T-helper 22 cell (primary cell): ENCODE measurements at places on chromosomes 6 and 20.

DNA sequence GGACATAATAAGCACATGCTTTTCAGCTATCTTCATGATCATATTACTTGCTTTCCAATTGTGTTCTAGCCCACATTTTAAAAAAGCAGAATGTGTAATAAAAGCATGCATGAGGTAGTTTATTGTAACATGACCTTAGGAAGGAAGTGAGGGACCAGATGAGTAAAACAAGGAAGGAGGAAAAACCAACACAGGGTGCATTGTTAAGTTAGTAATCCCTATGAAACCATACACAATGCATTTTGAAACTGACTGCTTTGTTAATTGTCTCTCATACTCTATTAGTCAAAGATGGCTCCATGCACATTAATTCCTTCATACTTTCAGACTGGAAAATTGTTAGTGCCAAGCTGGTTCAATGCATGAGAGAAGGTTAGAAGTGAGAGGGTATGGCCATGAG lies 37.7 kb upstream of the CENPW start:
- no peak for DNase-seq

DNA sequence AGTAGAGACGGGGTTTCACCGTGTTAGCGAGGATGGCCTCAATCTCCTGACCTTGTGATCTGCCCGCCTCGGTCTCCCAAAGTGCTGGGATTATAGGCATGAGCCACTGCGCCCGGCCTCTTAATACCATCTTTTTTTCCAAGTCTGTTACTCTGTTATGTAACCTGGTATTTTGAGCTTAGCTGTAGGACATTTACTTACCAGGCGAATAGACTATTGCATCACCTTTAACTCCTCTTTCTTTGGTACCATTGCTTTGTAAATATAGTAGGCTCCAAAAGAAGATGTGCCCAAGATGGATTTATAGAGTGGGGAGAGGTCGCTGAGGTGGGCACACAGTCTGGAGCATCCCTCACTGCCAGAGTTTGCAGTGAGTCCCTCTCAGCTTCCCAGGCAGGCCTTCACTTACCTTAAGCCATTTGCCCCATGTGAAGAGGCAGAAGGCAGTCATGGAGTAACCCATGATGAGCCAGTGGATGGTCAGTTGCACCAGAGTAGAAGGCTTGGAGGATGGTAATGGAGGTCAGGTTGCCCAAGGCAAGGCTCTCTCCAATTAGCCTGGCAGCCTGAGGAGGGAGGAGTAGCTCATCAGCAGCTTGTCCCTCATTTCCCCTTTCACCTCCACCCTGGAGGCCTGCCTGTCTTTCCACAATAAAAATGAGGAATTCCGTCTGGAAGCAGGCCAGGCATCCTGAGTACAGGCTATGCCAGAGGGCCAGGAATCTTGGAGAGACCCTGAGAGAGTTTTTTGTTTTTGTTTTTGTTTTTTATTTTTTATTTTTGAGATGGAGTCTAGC lies 9.7 kb downstream of the TIAM2 start:
- no peak for DNase-seq

- no peak for DNase-seq
These were observed 150.1 kb downstream of the FARS2 start for GRCh38 chr6:5411414-5411813.

DNA sequence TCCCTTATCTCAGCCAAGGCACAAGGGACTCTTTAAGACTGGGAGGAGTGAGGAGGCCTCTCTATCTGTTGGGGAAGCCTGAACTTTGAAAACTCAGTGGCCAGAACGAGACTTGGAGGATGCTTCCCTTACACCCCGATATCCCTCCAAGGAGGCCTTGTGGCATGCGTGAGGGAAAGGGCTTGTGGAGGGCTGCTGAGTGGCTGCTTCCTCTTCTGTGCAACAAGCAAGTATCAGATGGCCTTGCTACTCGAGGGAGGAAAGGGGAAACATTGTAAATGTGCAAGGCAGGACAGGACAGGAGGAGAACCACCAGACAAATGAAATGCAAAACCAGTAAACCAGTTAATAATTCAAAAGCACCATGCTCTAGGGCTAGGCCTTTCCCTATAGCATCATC lies 306.5 kb upstream of the MAP3K7 start:
- DNase-seq: no peak

DNA sequence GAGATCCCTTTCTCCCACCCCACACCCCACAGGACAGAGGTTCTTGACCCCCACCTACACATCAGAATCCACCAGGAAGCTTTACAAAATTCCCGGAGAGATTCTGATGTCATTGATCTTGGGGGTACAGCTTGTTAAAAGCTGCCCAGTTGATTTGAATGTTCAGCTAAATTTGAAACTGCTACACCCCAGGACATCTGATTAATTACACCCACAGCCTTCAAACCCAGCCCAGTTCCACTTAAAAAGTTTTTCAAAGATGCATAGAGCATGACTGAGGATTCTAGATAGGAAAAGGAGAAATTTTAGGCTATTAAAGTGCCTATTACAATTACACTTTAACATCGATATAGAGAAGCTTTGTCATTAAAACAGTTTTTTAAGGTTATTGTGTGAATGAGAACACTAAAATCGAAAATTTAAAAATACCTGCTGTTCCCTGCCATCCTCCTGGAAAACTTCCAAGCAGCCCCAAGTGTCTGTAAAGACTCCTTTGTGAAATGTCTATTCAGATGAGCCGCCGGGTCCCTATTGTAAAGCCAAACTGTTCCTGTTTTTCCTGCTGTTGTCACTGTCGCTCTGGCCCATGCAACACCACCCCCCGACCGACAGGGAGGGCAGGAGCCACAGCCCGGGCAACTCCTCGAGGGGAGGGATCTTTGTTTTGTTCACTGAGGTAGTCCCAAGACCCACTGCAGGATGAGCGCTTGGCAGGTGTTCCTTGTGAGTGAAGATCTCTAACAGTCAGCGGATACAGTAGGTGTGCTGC lies 132.5 kb upstream of the PHACTR3 start:
- no peak for DNase-seq

GRCh38 chr20:50208085-50208491 lies 17.5 kb downstream of the CEBPB start:
- DNase-seq: no peak

- no peak for DNase-seq
These were observed 4.4 kb upstream of the RUNX2 start for GRCh38 chr6:45323656-45324224.

GRCh38 chr20:36541768-36542488 lies 609 bp downstream of the MYL9 start:
- no peak for DNase-seq

DNA sequence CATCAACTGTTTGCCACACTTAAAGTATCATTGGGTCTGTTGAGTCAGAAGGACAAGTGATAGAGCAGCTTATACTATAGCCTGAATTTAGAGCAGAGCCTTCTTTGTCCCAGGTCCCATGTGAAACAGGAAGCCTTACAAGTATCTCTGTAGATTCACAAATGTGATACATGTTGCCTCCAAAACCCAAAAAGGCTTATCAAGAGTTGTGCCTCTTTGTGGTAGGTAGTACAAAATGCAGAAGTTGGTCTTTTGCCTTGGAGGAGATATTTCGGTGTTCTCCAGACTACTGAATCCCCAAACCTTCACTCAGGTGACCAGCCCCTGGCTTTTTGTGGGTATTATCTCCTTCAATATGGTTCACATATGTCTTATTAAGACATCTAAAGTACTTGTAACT lies 172.8 kb upstream of the PROKR2 start:
- no peak for DNase-seq

- no peak for DNase-seq
These were observed 151.6 kb downstream of the PRIM2 start for GRCh38 chr6:57469072-57469471.

GRCh38 chr6:137136065-137136464 lies 37.4 kb downstream of the IL22RA2 start:
- DNase-seq: no peak

GRCh38 chr20:10558635-10559187 lies 115.1 kb downstream of the JAG1 start:
- no peak for DNase-seq

- DNase-seq: no peak
These were observed 12.1 kb upstream of the ATXN1 start for GRCh38 chr6:16773362-16773761.

DNA sequence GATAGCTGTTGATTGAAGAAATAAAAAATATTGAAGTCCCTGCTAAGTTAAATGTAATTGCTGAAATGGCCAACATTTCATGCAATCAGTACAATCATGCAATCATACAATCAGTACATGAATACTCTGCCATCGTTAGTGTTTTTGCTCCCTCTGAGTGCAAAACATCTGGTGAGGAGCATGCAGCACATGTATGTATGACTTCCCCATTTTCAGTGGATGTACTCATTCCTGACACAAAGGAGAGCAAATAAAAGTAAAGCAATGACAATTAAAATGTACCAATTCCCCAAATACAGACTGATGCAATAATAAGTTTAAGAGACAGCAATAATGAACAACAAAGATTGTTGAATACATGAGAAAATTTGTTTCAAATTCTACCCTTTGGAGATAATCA lies 140.7 kb downstream of the PLCB1 start:
- no peak for DNase-seq

DNA sequence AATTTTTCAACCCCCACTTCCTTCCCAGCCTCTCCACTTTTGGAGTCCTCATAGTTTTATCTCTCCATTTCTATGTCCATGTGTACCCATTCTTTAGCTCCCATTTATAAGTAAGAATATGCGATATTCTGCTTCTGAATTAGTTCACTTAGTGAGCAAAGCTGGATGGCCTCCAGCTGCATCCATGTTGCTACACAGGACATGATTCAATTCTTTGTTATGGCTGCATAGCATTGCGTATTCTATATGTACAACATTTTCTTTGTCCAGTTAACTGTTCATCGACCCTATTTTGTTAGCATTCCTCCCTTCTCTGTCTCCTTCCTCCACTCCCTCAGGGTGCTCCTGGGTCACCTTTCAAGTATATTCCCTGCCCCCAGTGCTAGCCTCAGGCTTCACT lies 210.0 kb upstream of the SSTR4 start:
- no peak for DNase-seq

DNA sequence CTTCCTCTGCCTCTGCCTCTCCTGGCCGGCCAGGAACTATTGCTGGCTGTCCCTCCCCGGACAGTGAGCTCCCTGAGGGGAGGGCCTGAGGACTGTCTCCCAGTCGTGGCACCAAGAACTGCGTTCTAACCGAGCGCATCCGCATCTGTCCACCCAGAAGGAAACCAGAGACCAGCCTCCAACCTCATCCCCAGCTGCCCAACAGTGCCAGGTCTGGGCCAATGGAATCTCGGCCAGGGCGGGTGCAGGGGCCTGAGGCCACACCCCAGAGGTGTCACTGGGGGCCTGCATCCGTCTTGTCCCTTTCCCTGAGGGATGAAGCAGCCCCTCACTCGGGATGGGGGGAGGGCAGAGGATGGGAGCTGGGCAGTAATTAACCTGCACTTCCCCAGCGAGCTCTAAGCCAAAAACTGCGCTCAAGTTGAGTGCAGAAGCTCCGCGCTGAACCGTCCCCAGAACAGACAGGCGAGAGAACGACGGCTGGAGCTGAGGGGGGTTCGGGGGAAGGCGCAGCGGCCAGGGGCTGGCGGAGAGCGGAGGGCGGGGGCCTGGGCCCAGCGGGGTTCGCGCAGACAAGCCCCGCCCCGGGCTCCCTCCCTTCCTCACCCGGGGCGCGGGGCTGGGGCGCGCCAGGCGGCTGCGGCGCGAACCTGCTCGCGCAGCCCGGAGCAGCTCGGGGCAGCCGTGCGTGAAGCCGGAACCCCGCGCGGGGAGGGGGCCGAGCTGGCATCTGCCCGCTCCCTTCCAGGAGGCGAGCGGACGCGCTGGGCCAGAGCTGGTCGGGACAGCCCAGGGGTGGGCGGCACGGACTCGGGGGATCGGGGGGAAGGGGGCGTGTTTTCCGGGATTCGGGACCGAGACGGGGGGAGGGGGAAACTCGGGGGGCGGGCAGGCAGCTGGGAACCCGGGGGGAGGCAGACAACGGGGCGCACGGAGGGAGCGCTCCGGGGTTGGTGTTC lies 1.4 kb downstream of the TFEB start:
- peak; percentile 63 for DNase-seq

GRCh38 chr6:38566295-38567030 lies 73.3 kb downstream of the BTBD9 start:
- no peak for DNase-seq

GRCh38 chr6:65988006-65988405 lies 281.0 kb upstream of the EYS start:
- no peak for DNase-seq

DNA sequence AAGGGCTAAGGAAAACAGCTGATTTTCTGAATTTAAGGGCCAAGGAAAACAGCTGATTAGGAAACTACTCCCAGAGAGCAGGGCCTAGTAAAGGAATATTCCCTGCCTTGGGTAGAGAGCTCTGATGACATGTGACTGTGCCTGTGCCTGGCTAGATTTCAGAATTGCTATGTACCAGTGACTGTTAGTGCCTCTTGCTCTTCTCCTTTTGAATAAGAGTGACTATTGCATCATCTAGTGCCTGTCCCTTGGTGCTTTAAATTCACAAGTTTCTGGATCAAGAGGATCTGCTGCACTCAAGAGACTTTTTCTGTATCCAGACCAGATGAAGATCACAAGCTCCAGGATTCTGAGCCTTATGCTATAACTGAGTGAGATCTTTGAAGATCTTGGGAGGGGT lies 332.9 kb downstream of the KIF16B start:
- no peak for DNase-seq

DNA sequence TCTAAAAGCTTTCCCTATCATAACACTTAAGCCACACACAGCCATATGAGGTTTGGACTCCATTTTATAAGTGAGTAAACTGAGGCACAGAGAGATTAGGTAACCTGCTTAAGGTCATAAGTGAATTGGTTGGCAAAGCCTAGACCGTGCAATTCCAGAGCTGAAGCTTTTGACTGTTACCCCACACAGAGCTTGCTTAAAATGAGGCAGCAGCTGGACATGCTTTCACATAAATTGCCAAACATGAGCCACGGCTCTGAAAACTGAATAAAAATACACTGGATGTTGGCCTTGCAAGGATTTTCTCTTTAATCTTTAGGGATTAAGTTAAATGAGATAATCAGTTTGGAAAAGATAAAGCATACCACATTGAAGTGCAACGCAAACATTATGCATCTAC lies 2.5 kb downstream of the RIPOR2 start:
- DNase-seq: no peak

- no peak for DNase-seq
These were observed 387.1 kb upstream of the AGPAT4 start for GRCh38 chr6:161660666-161661571.

GRCh38 chr20:62938105-62938888 lies at the start of gene GID8:
TSS of gene GID8 (plus strand) at chr20:62938147. CDS start at chr20:62941503, 3,356 bp downstream.
- DNase-seq: no peak

DNA sequence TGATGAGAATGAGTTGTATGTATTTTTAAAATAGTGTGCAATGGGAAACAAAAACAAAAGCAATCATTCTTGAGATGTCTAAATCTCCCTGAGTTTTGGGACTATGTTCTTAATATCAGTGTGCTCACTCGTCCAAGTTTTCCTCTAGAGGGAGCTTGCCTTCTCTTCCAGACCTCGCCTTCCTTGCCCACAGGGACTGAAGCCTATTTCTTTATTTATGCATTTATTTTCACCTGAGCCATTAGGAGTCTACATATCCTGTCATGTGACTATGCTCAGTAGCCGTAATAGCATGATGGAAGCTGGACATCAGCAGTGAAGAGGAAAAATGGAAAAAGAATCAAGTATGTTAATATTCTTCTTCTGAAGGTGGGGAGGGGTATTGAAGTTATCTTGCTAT lies 131.2 kb downstream of the SH3BGRL2 start:
- DNase-seq: no peak
